Stimulated activated CD4-positive, alpha-beta T cell treated with anti-CD3 and anti-CD28 coated beads, Interleukin-1b, Interleukin-23, amount 100 ng/mL, for 1 hour (primary cell): ENCODE measurements at places on chromosomes 2 and 18.
A peak's percentile ranks its signal among the peaks of the same experiment; 100 is the strongest.

DNA sequence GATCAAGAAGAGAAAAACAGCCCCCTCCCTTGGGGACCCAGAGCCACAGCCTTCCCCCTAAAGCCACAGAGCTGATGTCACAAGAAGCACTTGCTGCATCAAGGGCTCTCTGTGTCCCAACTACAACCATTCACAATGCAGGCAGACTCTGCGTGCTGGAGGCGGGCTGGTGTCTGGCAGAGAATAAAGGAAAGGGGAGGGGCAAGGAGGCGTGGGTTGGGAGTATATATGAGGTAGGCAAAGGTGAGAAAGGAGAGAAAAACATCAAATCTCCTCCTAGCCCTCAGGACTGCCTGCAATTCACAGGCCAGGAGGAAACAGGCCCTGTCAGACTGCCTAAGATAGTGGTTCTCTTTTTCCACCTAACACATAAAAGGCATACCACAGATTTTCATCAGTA lies 48.8 kb upstream of the IHH start:
- DNase-seq = peak; percentile 14

DNA sequence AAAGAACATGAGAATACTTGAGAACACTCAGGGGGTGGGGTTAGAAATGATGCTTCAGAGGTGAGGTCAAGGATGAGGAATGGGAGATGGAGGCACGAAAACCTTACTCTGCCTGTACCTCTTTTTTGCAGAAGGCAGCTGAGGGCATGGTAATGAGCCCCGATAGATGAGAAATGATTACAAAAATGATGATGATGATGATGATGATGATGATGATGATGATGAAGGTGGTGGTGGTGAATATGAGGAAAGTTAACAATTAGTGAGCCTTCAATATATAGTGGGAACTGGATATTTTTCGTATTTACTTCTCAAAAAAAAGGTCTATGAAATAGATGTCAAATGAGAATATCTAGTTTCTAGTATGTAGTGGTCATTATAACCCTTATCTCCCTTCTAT lies 584.3 kb downstream of the EPHA4 start:
- DNase-seq = no peak

- DNase-seq = no peak
These were observed 22.4 kb downstream of the COLEC11 start for GRCh38 chr2:3617198-3617890.

DNA sequence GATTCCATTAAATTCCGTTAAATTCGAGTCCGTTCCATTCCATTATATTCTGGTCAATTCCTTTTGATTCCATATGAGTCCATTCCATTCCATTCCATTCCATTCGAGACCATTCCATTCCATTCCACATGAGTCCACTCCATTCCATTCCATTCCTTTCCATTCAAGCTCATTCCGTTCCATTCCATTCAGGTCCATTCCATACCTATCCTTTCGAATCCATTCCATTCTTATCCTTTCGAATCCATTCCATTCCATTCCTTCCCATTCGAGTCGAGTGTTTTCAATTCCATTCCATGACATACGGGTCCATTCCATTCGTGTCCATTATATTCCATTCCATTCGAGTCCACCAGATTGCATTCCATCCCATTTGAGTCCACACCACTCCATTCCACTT lies 1127.4 kb downstream of the RPIA start:
- DNase-seq = no peak

DNA sequence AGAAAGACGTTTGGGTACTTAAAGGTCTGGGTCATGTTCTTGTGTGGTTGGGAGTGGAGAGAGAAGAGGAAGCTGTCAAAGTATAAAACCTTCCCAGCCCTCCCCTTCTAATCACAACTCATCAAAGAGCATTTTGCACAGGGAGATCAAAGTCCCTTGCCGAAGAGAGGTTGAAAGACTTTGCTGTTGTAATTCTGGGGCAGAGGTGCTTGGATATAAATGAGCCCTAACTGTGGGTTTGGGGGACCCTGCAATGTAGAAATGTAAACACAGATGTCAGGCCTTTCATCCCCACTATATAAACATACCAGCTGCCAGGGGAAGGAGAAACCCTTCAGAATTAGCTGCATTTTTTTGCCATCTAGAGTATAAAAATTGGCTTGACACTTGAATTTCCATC lies 182.1 kb downstream of the ETAA1 start:
- no peak for DNase-seq

- DNase-seq = no peak
These were observed 2.8 kb downstream of the ETAA1 start for GRCh38 chr2:67399831-67400489.

DNA sequence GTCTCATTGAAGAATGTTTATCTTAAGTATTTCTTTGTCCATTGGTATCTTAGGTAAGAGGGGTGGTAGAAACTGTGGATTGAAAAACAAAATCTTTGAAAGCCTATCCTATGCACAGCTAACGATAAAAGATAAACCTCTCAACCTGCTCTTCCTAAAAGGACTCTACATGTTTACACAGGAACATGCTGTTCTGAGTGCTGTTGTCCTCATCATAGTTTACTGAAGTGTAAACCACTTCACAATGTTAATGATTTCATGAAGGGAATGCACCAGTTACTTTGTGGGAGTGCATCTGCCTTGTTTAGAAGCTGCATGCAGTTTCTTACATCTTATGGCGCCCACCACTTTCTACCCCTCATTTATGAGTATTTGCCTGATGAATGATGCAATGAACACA lies 1.2 kb downstream of the ACMSD start:
- DNase-seq = no peak

GRCh38 chr2:14148216-14148615 lies 484.3 kb upstream of the LRATD1 start:
- DNase-seq = no peak

DNA sequence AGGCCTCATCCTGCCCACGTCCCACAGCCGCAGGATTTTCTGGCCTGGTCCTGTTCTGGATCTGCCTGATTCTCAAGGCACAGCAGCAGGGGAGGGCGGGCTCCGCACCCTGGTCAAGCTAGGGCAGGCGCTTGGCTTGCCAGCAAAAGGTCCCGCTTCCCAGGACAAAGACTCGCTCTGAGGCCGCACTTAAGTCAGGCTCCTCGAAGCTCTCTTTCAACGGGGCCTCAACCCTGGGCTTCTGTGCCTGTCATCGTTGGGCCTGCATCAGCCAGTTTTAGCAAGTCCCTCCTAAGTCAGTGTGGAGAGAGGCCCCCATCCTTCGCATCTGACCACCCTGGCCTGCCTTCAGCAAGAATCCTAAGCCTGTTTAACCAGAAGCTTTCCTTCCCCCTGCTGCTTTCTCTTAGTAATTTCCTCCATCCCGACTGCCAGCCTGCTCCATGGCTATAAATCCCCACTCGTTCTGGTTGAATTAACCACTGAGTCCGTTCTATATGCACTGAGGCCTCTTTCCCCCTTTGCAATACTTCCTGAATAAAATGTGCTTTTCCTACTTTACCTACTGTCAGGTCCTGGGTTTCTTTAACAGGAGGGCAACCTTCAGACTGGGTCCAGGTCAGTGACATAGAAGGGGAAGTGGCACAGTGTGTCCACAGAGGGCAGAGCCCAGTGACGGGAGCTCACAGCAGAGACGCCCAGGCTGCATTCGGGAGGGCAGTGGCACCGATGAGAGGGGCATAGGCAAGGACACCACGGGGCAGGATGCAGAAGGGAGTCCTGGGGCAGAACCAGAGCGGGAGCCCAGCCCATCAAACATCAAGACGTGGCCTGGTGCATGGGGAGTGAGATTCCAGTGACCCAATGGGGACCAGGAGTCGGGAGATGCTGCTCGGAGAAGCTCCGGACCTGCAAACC lies 62.7 kb downstream of the SP110 start:
- no peak for DNase-seq

- no peak for DNase-seq
These were observed 123.6 kb downstream of the MTX2 start for GRCh38 chr2:176392744-176393414.
